ENCODE measurements at places on chromosomes 13 and 19. TPM values are rescaled to one million over a fixed set of nuclear protein-coding genes. Genes with fewer than 3 reads are reported as not detected.

PSG4 gene
- total RNA-seq = not detected

SHANK1 gene
- 0.36 TPM for total RNA-seq

DIRAS1 gene
- total RNA-seq = 8.6 TPM

TMEM150B gene
- total RNA-seq = not detected

TGFBR3L gene
- total RNA-seq = 1.1 TPM

NXNL1 gene
- total RNA-seq = not detected

ATG4D gene
- total RNA-seq = 44.9 TPM

ZNF43 gene
- total RNA-seq = 77.2 TPM

IGSF23 gene
- total RNA-seq = 1.7 TPM

LILRB1 gene
- total RNA-seq = not detected

CGB5 gene
- total RNA-seq = not detected

SCN1B gene
- 1.8 TPM for total RNA-seq

SPRED3 gene
- total RNA-seq = 13.0 TPM

FSD1 gene
- 22.2 TPM for total RNA-seq

MBD3L3 gene
- total RNA-seq = not detected

PRR22 gene
- total RNA-seq = 5.9 TPM

RASGRP4 gene
- not detected for total RNA-seq

SIGLEC10 gene
- not detected for total RNA-seq

DZIP1 gene
- total RNA-seq = 40.1 TPM

KLK4 gene
- not detected for total RNA-seq

ANGPTL8 gene
- total RNA-seq = not detected

MAP3K10 gene
- 37.2 TPM for total RNA-seq

KIR2DL3 gene
- not detected for total RNA-seq

KLF1 gene
- total RNA-seq = not detected

FFAR1 gene
- 0.74 TPM for total RNA-seq

PGLYRP2 gene
- total RNA-seq = not detected

CEACAM19 gene
- total RNA-seq = 25.8 TPM

CCDC8 gene
- total RNA-seq = 33.8 TPM

Measured in progenitor cell of endocrine pancreas (in vitro differentiated cells).